PC-9 (cell line): ENCODE measurements at places on chromosomes 6 and 20. TPM values are rescaled to one million over a fixed set of nuclear protein-coding genes. Genes with fewer than 3 reads are reported as not detected.

GRCh38 chr6:128519931-128520435 is 416 bp downstream of the PTPRK start:
- peak overlapping the region; percentile 91 for H3K27ac ChIP-seq
- H3K4me3 ChIP-seq: peak overlapping the region; percentile 81
- no peaks in the 10 kb centered on the region; the same call in 1 of the 2 replicates for H3K36me3 ChIP-seq
- H3K27me3 ChIP-seq: no peaks in the 10 kb centered on the region

- no peak for DNase-seq
- no peaks in the 10 kb centered on the region for H3K4me1 ChIP-seq
- no peak overlapping the region for H3K27ac ChIP-seq
- peaks cover 24% of the 10 kb centered on the region for H3K27me3 ChIP-seq
Measured at GRCh38 chr6:164069350-164069990, 655.0 kb downstream of the QKI start.

- H3K4me1 ChIP-seq: no peaks in the 10 kb centered on the region; the same call in 1 of the 2 replicates
- no peak overlapping the region for H3K4me3 ChIP-seq
- no peaks in the 10 kb centered on the region for H3K27me3 ChIP-seq
- no peaks in the 10 kb centered on the region for H3K36me3 ChIP-seq
Measured at GRCh38 chr20:44388466-44389023, 33.0 kb downstream of the HNF4A start.

- H3K27me3 ChIP-seq: no peaks in the 10 kb centered on the region
Measured at GRCh38 chr6:1774226-1774915, 164.7 kb downstream of the FOXC1 start.

DNA sequence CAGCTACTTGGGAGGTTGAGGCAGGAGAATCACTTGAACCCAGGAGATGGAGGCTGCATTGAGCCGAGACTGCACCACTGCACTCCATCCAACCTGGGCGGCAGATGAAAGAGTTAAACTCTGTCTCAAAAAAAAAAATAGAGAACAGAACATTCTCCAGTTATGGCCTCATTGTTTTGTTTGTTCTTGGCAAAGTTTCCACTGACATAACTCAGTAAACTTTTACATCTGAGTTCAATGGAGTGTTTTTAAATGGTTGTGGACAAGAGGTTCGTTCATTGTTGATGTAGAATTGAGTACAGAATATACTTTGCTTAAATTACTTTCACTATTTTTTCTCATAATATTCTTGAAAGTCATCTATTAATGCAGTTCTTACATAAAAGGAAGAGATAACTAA is 42.2 kb upstream of the IFNGR1 start:
- DNase-seq: peak; percentile 60
- H3K27ac ChIP-seq: peak overlapping the region; percentile 68
- H3K4me3 ChIP-seq: peak overlapping the region; percentile 28
- no peaks in the 10 kb centered on the region for H3K36me3 ChIP-seq
- peaks cover 22% of the 10 kb centered on the region for H3K27me3 ChIP-seq
- peaks cover 20% of the 10 kb centered on the region for H3K4me1 ChIP-seq

GRCh38 chr6:14986370-14986769 is 259.5 kb upstream of the JARID2 start:
- DNase-seq: no peak
- peaks cover 15% of the 10 kb centered on the region; the same call in 1 of the 2 replicates for H3K4me1 ChIP-seq
- no peak overlapping the region for H3K4me3 ChIP-seq
- no peaks in the 10 kb centered on the region for H3K27me3 ChIP-seq
- no peak overlapping the region for H3K27ac ChIP-seq
- no peaks in the 10 kb centered on the region for H3K36me3 ChIP-seq

- H3K4me3 ChIP-seq: no peak overlapping the region
- no peaks in the 10 kb centered on the region for H3K27me3 ChIP-seq
- peaks cover 17% of the 10 kb centered on the region for H3K4me1 ChIP-seq
- DNase-seq: no peak
- H3K27ac ChIP-seq: no peak overlapping the region
Measured at GRCh38 chr20:1373614-1374013, 19.2 kb downstream of the FKBP1A start.

DNA sequence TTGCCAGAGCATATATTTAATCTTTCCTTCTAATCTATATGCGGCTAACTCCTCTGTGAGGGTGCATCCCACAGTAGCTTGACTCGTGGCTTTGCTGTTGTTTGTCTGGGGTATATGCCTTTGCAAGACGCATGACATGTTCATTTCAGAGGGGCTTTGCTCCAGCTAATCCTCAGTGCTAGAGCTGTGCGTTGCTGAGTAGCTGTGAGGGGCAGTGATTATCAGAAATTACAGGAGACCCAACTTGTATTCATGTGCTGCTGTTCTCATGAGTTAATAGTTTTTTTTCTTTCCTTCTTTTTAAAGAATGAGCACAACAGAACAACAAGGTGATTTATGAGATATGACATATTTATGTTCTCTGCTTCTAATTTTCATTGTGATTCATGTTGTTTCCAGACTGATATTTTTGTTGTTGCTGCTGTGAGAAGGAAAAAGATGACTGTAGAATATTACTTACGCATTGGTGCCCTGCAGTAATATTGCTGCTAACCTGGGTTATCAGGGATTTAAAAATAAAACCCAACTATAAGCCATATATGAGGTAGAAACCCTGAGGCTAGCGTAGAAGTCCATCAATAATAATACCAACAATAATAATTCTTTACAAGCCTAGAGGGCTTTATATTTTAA is 168.3 kb downstream of the KLHL32 start:
- H3K36me3 ChIP-seq: no peaks in the 10 kb centered on the region
- H3K4me3 ChIP-seq: no peak overlapping the region
- H3K4me1 ChIP-seq: no peaks in the 10 kb centered on the region
- H3K27me3 ChIP-seq: no peaks in the 10 kb centered on the region
- no peak for DNase-seq
- H3K27ac ChIP-seq: no peak overlapping the region

DNA sequence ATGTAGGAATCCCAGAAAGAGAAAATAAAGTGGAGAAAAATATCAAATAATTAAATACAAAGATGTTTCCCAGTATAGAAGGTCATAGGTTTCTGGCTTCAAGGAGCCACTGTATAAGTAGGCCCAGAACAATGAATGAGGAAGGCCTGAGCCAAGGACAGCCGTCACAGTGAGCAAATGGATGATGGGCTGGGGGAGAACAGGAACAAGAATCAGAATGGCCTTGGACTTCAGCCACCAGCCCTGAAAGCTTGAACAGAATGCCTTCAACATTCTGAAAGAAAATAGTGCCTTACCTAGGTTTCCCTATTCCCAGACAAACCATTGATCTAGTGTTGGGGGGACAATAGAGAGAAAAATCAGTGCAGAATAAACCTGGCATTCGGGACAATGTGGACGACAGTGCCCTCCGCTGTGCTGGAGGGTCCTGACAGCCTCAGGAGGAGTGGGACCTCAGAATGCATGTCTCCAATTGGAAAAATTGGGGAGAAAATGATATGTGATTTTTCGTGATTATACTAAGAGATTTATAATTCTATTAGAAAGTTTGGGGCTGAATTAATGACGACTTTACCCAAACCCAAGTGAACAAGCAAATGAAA is 333.9 kb upstream of the AGPAT4 start:
- H3K36me3 ChIP-seq: no peaks in the 10 kb centered on the region
- no peaks in the 10 kb centered on the region for H3K4me1 ChIP-seq
- no peak overlapping the region for H3K27ac ChIP-seq
- DNase-seq: no peak

- no peak overlapping the region for H3K27ac ChIP-seq
Measured at GRCh38 chr20:13644010-13644409, 5.3 kb upstream of the TASP1 start.

- no peak for DNase-seq
- no peaks in the 10 kb centered on the region for H3K4me1 ChIP-seq
- no peaks in the 10 kb centered on the region for H3K27me3 ChIP-seq
Measured at GRCh38 chr6:117034971-117035370, 157.9 kb downstream of the RFX6 start.

DNA sequence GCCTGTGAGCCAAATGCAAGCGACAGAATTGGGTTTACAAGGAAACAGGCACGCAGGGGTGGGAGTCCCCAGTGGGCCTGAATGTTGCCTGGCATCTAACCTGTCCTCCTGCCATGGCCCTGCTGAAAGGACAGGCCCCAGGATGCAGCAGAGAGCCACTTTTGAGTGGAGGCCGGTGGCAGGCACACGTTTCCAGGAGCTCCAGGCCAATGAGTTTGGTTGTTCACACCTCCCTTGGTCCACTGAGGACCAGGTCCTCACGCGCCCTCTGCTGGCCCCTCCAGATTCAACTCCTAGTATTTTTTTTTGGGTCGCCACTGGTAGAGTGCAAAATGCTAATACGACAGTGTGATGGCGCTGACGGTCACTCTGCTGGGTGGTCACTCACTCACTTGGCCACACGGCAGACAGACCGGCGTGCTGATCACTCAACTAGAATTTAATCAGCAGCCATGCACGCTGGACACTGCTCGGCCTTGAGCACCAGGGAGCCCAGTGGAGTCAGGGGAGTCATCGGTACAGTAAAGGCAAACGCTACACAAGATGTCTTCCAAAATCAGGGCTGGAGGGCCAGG is 81.7 kb upstream of the NFATC2 start:
- H3K4me3 ChIP-seq: no peak overlapping the region
- DNase-seq: peak; percentile 76
- H3K36me3 ChIP-seq: no peaks in the 10 kb centered on the region
- H3K27me3 ChIP-seq: no peaks in the 10 kb centered on the region
- H3K27ac ChIP-seq: no peak overlapping the region

GRCh38 chr6:47414423-47415167 is 63.0 kb upstream of the CD2AP start:
- H3K4me1 ChIP-seq: peaks cover 13% of the 10 kb centered on the region
- DNase-seq: peak; percentile 3

DNA sequence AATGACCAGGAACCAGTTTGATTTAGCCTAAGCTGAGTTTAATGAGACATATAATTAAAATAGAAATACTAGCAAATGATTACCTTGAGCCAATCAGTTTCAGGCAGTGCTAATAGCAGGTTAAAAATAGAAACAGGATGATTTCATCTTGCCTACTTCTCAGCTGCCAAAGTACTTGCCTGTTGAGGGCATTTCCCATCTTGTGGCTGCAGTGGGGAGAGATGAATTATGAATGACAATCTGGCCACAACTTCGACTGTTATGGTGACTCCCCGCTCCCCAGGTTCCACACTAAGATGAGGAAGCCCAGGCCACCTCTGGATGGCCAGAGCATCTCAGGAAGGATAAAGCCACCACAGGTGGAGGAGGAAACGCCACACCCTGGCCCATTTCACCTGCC is 31.3 kb downstream of the MBOAT1 start:
- no peaks in the 10 kb centered on the region for H3K27me3 ChIP-seq
- H3K36me3 ChIP-seq: no peaks in the 10 kb centered on the region
- 0 out of 2 replicates have a peak, but pooled peaks cover 11% of the 10 kb centered on the region for H3K4me1 ChIP-seq
- no peak for DNase-seq
- H3K27ac ChIP-seq: no peak overlapping the region

- no peak overlapping the region for H3K4me3 ChIP-seq
- H3K27ac ChIP-seq: no peak overlapping the region
- no peaks in the 10 kb centered on the region for H3K4me1 ChIP-seq
- no peaks in the 10 kb centered on the region for H3K36me3 ChIP-seq
- no peaks in the 10 kb centered on the region for H3K27me3 ChIP-seq
Measured at GRCh38 chr6:95589067-95589466, 11.7 kb downstream of the MANEA start.

DNA sequence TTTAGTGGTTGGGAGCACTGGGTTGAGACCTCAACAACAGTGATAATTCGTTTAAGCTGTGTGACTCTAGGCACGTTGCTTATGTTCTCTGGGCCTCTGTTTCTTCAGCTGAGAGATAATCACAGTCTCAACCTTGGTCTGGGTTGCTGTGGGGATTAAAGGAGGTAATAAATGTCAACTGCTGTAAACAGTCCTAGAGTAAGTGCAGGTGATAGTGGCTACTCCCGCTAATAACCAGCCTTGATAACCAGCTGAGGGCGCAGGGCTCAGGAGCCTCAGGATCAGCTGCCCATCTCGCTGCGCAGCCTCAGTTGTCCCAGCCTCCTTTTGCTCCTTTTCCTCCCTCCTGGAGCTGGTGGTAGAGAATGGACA is 58.0 kb downstream of the JARID2 start:
- no peak for DNase-seq
- H3K27me3 ChIP-seq: no peaks in the 10 kb centered on the region
- peaks cover 18% of the 10 kb centered on the region for H3K4me1 ChIP-seq
- no peak overlapping the region for H3K4me3 ChIP-seq

- no peaks in the 10 kb centered on the region for H3K36me3 ChIP-seq
- no peak for DNase-seq
- H3K4me1 ChIP-seq: no peaks in the 10 kb centered on the region
- H3K4me3 ChIP-seq: no peak overlapping the region
Measured at GRCh38 chr6:112997421-112998085, 650.4 kb downstream of the RFPL4B start.

DNA sequence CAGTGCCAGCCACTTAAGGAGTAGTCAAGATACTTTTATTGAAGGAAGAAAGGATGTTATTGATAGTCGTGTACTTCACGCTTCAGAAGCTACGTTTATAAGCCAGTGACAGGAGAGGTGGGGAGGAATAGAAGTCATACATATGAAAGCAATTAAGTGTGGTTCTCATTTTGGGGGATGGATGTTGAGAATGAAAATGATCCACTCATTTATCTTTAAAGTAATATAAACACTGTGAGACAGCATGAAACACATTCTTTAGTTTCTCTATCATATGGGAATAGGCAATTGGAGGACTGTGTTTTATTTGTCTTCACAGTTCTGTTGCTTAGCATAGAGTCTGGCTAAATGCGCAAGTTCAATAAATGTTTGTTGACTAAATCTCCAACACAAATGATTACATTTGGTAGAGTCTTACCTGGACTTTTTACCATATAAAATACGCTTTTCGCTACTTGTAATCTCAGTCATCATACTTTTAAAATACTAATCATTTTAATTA is 35.2 kb downstream of the AK9 start:
- H3K36me3 ChIP-seq: no peaks in the 10 kb centered on the region
- H3K4me3 ChIP-seq: no peak overlapping the region
- no peak for DNase-seq
- H3K4me1 ChIP-seq: no peaks in the 10 kb centered on the region
- no peaks in the 10 kb centered on the region for H3K27me3 ChIP-seq

Gene FAM83C
- not detected in 2 replicates for total RNA-seq

Gene ANGPT4
- total RNA-seq: not detected in 2 replicates

Gene EEF1E1
- total RNA-seq: 28.6 and 50.9 TPM in 2 replicates

Gene CLVS2
- not detected in 2 replicates for total RNA-seq

Gene CALHM5
- not detected in 2 replicates for total RNA-seq

Gene IL20RA
- total RNA-seq: 2.5 and 4.0 TPM in 2 replicates

Gene MTRF1L
- 5.7 and 8.0 TPM in 2 replicates for total RNA-seq

Gene TTLL9
- 1.5 and 1.8 TPM in 2 replicates for total RNA-seq
